ENCODE measurements at places on chromosomes 13 and 19.

DNA sequence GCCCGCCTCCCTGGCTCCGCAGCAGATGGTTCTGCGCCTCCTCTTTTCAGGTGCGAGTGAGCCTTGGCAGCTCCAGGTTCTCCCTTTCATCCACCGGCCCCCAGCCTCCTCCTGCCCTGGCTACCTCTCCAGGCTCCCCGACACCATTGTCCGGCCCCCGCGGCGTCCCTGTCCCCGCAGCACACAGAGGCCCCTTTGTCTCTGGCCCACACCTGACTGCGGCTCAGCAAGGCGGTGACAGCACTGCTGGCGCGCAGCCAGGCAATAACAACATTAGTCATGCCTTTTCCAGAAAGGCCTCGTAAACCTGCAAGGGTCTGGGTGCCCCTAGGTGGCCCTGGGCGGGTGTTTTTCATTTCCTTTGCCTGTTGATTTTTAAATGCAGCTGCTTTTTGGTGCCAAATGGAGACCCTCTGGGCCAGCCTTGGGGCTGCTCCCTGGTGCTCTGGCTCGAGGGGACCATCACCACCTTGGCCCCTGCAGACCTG, 73.2 kb upstream of the MEDAG start:
- no peak for DNase-seq

DNA sequence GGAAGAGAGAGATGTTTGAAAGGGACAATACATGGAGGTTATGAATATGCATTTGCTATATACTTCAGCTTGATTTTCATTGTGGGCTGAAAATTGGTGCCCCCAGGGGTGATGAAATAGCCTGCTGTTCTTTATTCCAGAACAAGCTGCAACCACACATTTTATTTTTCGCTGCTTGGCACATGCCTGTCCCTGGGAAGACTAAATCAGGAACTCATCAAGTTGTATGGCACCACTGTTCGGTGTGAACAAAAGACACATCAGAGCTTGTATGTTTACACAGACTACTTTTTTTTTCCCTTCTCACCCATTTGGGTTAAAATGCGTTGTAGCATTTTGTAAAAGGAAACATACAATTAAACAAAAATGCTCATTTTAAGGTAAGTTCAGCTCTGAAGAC, 230.7 kb downstream of the NALCN start:
- DNase-seq: no peak

GRCh38 chr19:11041194-11041593, 48.1 kb upstream of the LDLR start:
- DNase-seq: no peak

GRCh38 chr19:39831679-39832078, 2.3 kb downstream of the DYRK1B start:
- no peak for DNase-seq

GRCh38 chr19:30879736-30880135, 469.5 kb downstream of the TSHZ3 start:
- DNase-seq: no peak

- DNase-seq: no peak
These were observed 136.3 kb upstream of the VSTM2B start for GRCh38 chr19:29389495-29389894.

DNA sequence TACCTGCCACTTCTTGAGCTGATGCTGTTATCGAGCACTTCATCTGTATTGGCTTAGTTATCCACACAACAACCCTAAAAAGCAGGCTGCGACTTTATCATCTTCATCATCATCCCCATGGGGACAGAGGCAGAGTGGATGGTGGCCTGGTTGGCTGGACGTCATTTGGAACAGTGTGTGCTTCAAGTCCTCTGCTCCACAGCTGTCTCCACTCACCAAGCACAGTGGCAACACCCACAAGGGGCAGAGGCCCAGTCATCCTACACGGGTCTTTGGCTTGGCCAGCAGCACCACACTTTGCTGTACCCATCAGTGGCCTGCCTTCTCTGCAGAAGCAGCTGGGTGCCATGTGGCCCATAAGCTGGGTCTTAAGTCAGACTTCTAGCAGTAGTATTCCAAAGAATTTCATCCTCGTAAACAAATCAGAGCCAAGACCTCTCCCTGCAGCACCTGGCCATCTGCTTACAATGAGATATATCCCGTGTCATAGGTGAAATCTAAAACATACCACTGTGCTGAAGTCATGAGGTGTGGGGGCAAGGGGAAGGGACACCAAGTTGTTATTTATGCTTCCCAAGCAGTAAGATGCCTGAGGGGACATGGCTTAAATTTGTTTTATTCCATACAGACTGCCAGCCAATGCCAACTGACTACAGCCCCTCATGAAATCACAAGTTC, 47.9 kb upstream of the EPHX3 start:
- no peak for DNase-seq

DNA sequence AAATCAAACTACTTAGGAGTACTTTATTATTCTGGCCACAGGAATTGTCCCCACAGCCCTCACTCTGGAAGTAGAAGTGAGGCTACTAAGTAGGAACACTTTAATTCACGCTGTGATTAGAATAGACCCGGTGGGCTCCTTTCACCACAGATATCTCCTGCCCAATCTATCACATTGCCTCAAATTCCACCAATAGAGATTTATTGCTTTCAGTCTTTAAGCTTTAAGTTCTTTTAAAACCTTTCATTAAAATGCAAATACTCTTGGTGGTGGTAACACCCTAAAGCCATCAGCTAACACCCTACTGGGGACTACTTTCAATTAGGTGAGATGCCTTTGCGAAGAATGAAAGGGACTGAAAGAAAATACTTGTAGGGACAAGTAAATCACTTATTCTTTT, 181.9 kb downstream of the DACH1 start:
- DNase-seq: no peak

DNA sequence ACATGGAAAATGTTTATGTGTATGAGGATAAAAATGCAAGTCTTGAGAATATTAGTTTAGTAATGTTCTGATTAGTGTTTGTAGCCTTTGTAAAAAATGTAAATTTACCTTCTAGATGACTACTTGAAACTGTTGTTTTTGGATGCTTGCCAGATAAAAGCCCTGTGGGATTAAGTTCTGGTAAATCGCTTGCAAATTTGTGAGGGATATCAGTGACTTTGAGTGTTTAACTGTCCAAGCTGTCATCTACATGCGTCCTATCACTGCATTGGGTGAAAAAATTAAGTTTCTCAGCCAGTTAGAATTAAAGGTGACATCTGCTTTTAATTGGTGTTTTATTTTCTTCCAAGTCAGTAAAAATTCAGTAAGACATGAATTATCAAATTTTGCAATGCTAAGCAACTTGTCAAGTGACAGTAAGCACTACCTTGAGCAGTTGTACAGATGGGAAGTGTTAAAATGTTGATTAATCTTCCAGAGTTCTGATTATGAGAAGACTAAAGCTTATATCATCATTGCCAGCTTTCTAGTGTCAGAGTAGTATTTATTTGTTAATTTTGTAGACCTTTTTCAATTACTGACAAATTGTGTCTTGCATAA, 88.0 kb downstream of the PCCA start:
- DNase-seq: peak; percentile 47

- DNase-seq: peak; percentile 36
These were observed 26.0 kb downstream of the NAXD start for GRCh38 chr13:110641055-110642015.

DNA sequence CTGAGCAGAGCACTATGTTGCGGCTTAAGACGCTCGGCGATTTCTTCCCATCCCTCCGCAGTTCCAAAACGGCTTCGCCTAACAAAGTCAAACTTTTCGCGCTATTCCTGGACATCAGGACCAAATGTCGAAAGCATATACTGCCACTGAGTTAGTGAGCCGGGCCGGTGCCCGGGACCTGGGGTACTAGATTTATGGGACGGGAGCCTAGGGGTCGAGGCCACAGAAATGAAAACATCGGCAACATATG, 699 bp downstream of the RCBTB2 start:
- no peak for DNase-seq

DNA sequence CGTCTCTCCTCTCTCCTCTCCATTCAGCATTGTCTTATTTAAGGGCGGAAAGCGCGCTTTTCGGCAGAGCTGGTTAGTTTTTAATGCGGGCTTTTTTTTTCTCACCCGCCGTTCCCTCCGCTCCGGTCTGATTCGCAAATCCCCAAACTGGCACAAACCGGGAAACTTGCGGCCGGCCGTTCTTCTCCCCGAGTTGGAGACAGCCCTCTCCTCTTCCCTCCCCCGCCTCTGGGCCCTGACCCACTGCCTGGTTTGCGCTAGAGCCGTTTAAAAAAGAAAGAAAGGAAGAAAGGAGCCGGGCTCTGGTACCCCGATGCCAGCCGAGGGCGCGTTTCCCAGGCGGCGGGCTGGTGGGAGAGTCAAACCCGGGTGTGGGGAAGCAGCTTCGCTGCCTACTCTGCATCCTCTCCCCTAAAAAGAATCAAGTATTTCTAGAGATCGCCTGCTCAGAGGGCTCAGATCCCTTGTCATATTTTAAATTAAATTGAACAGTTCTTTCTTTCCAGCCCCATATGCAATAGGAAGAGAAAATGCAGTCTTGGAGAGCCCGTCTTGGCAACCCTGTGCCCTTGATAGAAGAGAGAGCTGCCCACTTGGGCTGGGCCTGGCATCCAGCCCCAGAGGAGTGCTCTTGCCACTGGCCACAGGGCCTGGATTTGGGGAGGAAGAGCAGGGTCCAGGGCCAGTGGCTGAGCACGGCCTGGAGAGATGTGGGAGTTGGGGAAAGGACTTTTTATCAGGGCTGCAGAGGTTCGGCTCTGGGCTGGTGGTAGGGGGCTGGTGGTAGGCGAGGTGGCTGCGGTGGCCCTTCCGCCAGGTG, 19.0 kb downstream of the NFIX start:
- no peak for DNase-seq

DNA sequence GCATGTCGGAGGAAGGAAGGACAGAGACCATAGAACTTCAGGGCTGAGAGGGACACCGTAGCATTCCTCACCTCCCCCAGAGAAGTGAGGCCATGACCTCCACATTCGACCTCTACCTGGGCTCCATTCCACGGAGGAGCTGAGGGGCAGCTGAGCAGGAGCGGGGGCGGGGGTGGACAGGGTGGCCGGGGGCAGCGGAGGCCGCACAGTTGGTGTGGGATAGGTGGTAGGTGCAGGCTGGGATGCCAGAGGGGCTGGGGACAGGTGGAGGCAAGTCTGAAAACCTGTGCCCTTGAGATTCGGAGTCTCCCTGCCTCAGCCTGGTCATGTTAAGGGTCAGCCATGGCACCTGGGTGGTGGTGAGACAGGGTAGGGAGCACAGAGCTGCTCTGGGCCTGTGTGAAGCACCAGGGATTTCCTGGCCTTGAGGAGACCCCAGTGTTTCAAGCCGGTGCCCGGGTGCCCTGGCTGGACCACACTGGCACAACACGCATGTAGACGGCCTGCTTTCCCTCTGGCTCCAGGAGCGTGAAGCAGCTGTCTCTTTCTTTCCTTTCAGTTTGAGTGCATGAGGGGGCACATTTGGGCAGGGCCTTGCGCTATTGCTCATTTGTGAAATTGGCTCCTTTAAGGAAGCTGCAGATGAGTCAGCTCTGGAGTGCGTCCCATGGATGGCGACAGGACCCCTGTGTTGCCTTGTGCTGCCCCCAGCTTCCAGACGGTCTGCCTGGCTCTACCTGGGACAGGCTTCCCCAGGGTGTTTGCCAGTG, 51.8 kb downstream of the TSSK6 start:
- DNase-seq: peak; percentile 68

GRCh38 chr19:48986211-48986610, 6.9 kb downstream of the GYS1 start:
- DNase-seq: no peak

DNA sequence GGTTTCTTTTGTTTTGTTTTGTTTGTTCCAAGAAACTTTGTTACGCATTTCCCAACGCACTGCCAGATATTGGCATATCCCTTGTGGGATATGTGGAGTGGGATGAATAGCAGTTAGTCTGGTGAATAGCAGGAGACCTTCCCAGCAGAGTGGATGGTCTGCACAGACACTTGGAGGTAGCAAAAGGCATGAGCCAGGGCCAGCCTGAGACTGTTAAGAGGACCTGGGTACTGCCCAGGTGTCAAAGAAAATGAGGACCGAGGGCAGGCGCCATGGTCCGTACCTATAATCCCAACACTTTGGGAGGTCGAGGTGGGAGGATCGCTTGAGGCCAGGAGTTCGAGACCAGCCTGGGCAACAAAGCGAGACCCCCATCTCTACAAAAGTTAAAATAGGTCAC, 13.5 kb upstream of the PDCD5 start:
- no peak for DNase-seq

DNA sequence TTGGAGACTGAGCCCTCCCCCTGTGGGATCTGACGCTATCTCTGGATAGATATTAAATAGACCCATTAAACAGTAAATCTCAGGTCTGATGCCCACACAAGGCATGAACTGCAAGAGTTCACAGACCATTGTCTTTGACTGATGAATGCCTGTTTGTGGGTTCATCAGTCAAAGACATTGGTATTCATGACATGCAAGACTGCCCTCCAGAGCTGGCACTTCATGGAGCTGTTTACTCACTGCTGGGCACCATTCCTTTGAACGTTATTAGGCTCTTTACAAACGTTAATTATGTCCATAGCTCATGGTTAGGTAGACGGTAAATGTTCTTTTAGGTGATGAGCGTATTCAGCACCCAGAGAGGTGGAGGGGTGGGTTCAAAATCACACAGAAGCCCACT, 111.8 kb upstream of the PABPC3 start:
- DNase-seq: no peak

GRCh38 chr13:19587635-19588300, 26.4 kb upstream of the TPTE2 start:
- DNase-seq: peak; percentile 36

GRCh38 chr13:114134111-114134943, 1.9 kb upstream of the RASA3 start:
- no peak for DNase-seq

GRCh38 chr19:13043285-13043684, 48.0 kb downstream of the NFIX start:
- DNase-seq: no peak

- no peak for DNase-seq
These were observed 256.6 kb downstream of the ABCC4 start for GRCh38 chr13:95044452-95045205.

DNA sequence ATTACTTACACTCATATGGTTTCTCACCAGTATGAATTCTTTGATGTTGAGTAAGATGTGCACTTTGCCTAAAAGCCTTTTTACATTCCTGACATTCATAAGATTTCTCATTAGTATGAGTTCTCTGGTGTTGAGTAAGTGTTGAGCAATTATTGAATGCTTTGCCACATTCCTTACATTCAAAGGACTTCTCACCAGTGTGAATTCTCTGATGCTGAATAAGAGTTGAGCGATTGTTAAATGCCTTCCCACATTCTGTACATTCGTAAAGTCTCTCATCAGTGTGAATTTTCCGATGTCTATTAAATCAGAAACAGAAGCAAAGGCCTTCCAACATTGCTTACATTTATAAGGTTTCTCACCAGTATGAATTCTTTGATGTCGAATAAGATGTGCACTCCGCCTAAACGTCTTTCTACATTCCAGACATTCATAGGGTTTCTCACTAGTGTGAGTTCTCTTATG, 14.2 kb upstream of the ZFP30 start:
- no peak for DNase-seq
